ENCODE measurements at places on chromosomes 1 and 21.

DNA sequence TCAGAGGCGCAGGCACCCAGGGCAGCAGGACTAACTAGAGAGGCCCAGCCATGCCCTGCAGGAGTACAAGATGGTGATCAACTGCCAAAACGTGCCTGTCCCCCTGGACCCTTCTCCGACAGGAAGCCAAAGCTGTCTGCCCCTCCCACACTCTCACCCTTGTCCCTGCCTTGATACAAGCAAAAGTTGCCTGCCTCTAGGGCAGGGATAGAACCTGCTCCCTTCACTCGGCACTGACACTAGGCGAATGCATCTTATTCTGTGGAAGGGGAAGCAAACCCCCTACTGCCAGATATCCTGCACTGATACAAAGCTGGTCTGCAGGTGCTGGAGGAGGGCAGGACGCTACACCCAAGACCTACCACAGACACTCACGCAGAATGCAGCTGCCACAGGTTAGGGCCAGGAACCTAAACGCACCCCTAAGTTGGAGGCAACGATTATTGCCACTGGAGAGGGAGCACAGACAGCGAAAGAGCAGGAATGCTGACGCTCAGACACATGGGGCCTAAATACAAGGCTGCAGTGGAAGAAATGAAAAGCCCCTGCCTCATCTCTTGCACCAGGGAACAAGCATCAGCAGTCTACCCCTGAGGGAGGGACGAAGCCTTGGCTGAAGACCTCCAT is 3.7 kb downstream of the TARBP1 start:
- no peak for DNase-seq

GRCh38 chr1:30735668-30736498 is 12.5 kb upstream of the MATN1 start:
- DNase-seq, result no peak

GRCh38 chr1:234918961-234919761 is 209.5 kb downstream of the TOMM20 start:
- no peak for DNase-seq

- DNase-seq, result no peak
Measured at GRCh38 chr1:245614476-245614875, 459.7 kb downstream of the KIF26B start.

DNA sequence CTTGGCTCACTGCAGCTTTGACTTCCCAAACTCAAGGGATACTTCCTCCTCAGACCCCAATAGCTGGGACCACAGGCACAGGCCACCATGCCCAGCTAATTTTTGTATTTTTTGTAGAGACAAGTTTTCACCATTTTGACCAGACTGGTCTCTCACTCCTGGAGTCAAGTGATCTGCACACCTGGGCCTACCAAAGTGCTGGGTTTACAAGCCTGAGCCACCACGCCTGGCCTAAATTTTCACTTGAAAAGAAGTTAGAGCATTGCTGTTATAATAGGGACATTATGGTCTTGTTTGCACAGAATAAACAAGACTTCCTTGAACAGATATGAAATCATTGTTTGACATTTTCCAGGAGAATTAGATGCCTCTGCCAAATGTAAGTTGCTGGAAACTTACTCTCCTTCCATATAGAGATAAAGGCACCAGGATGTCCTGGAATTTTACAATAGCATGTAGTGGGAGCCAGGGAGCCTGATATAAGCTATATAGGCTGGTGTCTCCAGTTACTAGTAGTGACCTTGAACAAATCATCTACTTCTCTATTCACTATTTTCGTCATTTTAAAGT is 16.9 kb downstream of the SLC35A3 start:
- DNase-seq, result no peak

GRCh38 chr1:108179018-108179417 is 21.1 kb downstream of the SLC25A24 start:
- DNase-seq, result no peak

GRCh38 chr1:221801773-221802516 is 60.1 kb upstream of the DUSP10 start:
- DNase-seq, result no peak

DNA sequence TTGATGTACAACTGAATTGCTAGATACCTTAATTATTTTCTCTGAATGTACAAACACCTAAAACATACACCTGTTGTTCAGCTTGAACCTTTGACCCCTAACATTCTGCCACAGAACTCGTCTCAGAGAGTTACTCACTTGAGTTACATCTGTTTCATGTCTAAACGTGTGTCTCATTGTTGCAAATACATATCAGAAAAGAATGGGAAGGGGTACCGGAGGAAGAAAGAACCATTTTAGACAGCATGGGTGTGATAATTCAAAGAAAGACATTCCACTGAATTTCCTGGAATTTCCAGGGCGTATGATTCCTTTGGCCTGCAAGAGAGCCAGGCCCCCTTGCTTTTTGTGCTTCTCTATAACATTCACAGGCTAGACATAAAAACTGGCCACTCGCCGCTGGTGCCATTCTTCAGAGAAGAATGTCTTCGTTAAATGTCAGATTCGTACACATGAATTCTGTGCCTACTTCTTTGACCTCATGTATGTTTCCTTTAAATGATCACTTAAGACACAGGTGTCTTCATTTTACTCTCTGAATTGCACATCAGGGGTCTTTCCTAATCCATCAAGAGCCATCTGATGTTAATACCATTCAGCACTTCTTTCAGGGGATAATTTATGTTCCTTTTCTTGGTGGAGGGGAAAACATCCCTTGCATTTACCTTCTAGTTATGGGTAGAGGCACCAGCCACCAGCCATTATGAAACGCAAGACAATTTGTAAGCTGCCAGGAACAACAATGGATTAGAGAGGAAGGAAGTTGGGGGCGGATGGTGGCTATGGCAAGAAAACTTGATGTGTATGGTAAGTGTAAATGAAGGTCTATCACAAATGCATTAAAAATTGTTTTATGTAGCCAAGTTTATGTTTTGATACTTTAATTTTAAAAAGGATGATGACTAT is 12.7 kb downstream of the ATF3 start:
- DNase-seq, result no peak

DNA sequence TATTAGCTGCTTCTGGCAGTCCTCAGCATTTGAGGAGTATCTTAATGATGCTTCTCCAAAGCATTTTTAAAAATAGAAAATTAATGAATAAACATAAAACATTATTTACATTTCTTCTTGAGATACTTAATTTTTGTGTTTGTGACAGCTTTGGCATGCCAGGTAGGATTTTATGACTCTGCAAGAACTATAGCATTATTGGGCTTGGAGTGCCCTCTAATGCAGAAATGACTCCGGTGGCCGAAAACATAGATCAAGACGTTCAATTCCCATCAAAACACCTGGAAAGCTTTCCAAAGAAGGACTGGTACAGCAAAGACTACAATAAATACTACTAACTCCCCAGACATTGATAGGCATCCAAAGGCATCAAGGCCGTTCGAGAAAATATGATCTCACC is 366.4 kb upstream of the CXADR start:
- DNase-seq, result no peak

DNA sequence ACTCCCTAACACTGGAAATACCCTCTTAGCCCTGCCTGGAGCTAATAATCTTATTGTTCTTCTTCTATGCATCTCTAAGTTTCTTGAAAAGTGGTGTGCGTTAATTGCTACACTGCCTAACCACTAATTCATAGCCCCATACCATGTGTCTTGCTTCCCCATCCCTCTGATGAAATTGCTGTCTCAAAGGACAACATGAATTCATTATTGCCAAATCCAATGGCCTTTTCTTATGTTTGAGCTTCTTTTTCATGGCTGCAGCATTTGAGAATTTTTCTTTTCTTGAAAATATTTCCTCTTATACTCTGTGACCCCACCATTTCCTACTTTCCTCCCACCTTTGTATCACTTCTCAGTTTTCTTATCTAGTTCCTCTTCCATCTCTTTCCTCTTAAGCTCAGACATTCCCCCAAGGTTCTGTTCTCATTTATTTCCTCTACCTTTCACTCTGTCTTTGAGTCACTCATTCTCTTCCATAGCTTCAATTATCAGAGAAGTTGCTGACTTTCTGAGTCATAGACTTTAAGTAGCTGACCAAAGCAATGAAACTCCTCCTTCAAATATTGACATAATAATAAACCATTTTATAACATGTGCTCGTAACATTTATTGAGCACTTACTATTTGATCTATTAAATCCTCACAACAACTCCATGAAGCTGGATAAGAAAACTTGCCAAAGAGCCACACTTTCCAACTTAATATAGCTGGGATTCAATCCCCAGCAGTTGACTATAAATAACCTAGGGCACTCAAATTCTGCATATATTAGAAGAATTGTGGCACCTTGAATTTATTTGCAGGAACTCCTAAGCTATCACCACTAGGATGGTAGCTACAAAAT is 35.5 kb upstream of the ATP6V1G3 start:
- no peak for DNase-seq

Measured in activated T-helper 1 cell treated with anti-CD3 and anti-CD28 coated beads, Interleukin-12 subunit alpha, Interleukin-12 subunit beta, Interleukin-2, Interleukin-4 antibody, amounts not matched to agents 30 ng/mL and 10 ng/mL and 1 ng/mL, durations not matched to agents 14 hours and 24 hours and 36 hours (primary cell).